Esophagus squamous epithelium (tissue), 5 donors: ENCODE measurements at places on chromosomes 11 and 22.

DNA sequence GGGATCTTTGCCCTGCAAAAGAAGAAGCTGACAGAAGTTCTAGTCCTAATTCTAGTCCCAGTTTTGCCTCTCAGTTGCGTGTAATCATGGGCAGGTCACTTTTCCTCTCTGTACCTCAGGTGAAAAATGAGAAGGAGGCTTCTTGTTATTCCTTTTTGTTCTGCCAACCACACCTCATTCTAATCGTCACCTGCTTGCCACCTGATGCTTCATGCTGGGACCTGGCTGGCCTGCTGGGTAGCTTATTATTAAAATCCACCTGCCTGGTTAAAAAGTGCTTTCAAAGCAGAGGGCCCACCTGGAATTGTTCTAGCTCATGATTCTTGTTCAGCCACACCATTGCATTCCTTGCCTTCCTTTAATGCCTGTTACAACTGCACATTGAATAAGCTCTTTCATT is 8.4 kb upstream of the ALG8 start:
- no peak for DNase-seq

DNA sequence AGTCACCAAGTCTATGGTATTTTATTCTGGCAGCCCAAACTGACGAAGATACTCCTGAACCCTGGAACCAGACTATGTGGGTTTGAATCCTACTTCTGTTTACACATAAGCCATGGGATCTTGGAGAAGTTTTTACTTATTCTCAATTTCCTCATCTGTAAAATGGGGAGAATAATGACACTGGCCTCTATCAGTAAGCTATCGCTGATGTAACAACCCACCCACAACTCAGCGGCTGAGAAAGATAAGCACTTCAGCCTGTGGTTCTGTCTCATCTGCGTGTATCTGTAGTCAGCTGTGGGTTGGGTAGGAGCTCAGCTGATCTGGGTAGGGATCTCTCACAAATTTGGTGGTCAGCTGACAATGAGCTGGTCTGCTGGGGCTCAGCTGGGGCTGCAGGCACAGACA is 68.0 kb upstream of the ALX4 start:
- DNase-seq = no peak

DNA sequence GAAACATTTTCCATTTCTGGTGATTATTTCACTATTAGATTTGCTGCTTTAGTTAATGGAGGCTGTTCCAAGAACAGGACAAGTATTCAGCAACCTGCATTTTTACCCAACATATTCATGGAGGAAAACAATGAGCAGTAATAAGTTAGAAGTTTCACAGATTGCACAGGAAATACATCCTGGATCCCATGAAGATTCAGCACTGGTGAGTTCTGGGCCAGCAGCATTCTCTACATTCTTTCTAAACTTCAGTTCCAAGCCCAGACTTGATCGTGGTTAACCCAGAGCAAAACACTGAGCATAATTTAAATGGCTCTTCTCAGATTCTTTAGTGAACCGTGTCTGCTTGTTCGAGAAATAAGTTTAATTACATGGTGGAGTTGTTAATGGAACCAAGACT is 3.8 kb downstream of the FJX1 start:
- DNase-seq = no peak

DNA sequence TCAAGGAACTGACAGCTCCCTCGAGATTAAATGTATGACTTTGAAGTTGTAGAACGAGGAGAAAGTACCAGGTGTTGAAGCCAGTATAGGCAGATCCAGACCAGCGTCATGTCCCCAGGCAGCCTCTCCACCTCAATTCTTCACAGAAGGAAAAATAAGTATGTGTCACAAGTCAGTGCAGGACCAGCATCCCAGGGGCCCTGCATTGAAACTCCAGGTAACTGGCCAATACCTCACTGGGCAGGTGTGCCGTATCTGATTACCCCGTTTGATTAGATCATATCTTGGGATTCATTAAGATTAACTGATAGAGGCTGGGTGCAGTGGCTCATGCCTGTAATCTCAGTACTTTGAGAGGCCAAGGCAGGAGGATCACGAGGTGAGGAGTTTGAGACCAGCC is 466.7 kb upstream of the B3GAT1 start:
- no peak for DNase-seq
